Right forelimb (tissue), 1 donor: ENCODE measurements at places on chromosomes 5 and 9.

DNA sequence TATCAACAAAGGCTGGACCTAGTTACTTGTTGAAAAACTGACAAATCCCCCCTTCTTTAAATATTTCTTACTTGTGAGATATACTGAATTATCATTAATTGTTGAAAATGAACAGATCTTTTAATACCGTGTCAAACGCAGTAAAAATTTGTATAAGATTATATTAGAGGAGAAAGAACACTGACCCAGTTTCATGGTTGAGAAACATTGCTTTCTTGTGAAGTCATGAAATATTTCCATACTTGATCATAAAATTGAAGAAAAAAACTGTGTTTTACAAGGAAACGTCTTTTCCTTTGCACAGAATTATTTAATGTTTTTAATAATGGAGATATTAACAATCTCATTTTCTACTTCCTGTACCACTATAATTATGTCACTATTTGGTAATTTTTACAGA, 45.8 kb downstream of the MOCS2 start:
- DNase-seq: no peak

GRCh38 chr9:3736161-3736560, 210.4 kb upstream of the RFX3 start:
- DNase-seq: no peak

GRCh38 chr9:105681724-105682123, 12.6 kb upstream of the TMEM38B start:
- no peak for DNase-seq

GRCh38 chr9:95025213-95026147, 292.0 kb downstream of the FANCC start:
- peak; percentile 46 for DNase-seq

- DNase-seq: no peak
Measured at GRCh38 chr5:61018062-61018461, 73.1 kb downstream of the NDUFAF2 start.

- no peak for DNase-seq
Measured at GRCh38 chr5:24232929-24233498, 411.8 kb downstream of the CDH10 start.

- DNase-seq: no peak
Measured at GRCh38 chr9:110021891-110022290, 186.1 kb downstream of the C9orf152 start.

DNA sequence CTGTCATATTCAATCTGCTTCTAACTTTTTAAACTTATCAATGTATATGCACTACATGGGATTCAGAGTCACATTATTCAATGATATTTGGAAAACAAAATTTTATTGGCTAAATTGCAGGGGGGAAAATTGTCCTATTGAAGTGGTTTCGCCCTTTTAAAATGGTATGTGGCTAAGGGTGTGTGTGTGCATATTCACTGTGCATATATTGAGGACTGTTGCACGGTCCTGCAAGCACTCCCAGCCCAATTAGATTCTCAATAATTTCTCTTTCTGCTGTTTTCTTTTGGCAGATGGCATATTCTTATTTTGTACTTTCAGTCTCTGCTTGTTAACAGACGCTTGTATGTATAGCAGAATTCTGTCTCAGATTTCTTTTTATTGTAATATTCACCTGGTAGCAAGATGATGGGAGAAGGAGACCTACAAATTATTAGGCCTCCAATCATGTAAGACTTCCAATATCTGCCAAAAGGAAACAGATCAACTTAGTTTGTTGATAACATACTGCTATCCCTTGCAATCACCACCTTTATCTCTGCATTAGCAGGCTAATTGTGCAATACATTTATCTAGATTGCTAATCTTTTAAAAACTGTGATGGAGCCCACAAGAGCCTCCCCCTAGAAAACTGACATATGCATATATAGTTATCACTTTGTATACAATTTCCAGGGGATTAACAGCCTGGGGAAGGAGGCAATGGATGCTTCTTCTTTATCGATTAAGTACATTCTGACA, 411.5 kb downstream of the PLK2 start:
- no peak for DNase-seq

GRCh38 chr9:125904155-125904851, 157.1 kb downstream of the PBX3 start:
- no peak for DNase-seq
